Caco-2 (cell line): ENCODE measurements at places on chromosomes 6 and 20.

DNA sequence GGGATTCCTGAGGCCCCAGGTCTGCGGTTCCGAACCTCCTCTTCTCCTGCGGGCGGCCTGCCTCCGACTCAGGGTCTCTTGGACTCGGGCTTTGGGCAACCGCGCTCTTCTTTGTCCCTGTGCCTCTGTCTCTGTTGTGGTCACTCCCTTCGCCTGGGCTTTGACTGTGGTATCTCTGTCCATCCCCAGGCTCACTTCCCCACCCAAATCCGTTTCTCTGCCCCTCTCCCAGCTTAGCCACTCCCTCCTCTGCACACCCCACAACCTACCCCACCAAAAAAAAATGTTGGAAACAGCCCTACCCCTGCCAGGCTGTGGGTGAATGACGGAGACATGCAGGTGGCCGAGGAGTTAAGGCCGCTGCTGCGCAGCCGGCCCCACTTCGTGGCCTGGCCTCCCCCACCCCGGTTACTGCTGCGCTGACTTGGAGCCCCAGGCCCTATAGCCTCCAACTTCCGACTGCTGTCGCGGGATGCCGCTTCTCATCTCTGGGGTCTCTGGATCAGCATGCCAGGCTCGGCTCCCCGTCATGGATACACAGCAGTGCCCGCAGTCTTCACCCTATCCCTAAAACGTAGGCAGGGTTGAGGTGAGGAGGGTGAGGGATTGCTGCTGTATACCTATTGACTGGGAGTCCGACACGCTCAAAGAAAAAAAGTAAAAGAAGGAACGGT lies 2.7 kb upstream of the MAFB start:
- no peak for DNase-seq

DNA sequence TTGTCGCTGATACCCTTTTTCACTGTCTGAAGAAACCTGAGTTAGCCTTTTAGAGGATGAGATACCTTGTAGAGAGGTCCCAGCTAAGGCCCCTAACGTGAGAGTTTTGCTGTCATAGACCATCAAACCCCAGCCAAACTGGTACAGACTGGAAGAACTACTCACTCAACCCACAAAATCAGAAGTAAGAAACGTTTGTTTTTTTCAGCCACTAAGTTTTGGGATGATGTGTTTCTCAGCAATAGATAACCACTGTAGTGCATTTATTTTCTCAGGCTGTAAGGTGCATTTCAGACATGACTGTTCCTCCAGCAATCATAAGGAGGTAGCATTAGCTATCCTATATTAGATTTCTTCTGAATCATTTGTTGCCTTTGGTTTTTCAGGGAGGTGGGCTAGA lies 407.3 kb upstream of the FLRT3 start:
- DNase-seq = no peak

- no peak for DNase-seq
Measured at GRCh38 chr20:3697588-3698305, 14.7 kb downstream of the SIGLEC1 start.

DNA sequence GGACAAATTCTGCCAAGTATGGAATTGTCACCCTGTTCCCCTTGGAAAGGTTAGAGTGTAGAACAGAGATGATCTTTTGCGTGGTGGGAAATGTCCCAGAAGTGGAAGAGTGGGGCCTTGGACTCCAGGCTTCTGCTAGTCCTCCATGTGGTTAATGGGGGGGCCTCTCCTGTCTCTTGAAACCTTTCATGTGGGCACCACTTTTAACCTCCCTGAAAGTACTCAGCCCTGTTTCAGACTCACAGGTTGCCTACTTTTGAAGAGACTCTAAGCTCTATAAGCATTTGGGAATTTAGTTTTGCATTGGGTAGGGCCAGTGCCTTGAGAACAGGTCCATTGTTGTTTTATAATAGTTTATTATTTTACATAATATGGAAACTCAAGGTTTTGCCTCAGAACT lies 17.5 kb downstream of the RREB1 start:
- DNase-seq = no peak

GRCh38 chr6:22027040-22027725 lies 269.7 kb downstream of the PRL start:
- no peak for DNase-seq

- no peak for DNase-seq
Measured at GRCh38 chr20:2312876-2313275, 17.1 kb downstream of the TGM3 start.

DNA sequence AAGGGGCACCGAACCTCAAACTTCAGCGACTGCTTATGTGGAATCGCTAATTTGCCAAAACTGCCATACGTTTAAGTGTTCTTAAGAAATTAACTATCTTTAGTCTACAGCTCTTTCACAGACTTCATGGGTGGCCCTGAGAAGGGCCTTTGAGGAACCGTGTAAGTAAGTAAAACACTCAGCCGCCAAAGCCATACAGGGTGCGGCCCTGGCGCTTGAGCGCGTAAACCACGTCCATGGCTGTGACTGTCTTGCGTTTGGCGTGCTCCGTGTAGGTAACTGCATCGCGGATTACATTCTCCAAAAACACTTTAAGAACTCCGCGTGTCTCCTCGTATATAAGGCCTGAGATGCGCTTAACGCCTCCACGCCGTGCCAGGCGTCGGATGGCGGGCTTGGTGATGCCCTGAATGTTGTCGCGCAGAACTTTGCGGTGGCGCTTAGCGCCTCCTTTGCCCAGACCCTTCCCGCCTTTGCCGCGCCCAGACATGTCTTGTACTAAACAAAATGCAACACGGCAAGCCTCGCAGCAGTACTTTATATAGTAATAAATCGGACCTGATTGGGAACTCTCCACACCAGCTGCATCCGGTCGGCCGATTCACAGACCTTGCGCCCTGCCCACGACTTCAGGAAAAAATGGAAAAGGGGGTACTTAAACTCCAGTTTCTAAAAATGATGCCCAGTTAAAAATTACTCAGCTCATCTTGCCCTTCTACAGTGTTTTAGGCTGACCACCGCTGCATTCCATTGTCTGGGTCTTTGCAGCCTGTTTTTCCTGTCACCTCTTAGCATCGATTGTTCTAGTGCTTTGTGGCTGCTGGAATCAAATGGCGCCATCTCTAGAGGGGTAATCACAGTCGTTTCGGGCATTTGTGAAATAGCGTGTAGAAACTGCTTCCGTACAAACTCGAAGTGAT lies 38.9 kb downstream of the OR2B2 start:
- DNase-seq = no peak

DNA sequence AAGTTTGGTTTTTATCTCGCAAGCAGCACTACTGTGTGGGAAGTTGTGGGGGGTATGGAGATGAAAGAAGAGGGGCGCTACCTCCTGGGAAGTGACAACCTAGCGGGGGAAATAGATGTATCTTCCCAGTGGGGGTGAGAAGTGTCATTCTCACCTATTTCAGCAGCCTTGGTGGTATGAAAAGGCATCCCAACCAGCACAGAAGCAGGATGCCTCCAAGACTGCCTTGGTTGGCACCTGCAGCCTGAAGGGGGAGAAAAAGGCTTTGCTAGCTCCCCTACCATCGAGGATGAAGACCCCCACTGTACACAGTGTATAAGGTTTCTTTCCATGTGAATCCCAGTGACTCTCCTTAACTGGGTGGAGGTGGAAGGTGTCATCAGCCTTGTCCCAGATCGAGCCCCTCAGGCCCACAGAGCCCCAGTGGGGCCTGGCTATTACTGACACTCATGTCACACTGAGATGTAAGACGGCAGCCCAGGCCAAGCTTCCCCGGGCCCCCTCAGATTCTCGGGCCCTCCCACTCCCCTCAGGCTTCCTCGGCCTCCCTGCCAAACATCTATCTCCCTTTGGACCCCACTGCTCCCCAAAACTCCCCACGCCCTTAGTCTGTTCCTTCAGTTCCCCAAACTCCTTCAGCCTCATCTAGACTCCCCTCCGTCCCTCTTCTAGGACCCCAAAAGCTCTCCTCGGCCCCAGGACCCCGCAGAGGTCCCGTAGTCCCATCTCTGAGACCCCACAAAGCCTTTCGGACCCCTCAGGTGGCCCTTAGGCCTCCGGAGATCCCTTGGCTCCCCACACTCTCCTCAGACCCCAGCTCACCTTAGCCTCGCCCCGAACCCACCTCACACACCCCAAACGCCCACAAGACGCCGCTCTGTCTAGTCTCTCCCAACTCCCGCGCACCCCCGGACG lies 688 bp downstream of the COMMD7 start:
- no peak for DNase-seq

- no peak for DNase-seq
Measured at GRCh38 chr6:108699290-108700041, 138.7 kb downstream of the FOXO3 start.

DNA sequence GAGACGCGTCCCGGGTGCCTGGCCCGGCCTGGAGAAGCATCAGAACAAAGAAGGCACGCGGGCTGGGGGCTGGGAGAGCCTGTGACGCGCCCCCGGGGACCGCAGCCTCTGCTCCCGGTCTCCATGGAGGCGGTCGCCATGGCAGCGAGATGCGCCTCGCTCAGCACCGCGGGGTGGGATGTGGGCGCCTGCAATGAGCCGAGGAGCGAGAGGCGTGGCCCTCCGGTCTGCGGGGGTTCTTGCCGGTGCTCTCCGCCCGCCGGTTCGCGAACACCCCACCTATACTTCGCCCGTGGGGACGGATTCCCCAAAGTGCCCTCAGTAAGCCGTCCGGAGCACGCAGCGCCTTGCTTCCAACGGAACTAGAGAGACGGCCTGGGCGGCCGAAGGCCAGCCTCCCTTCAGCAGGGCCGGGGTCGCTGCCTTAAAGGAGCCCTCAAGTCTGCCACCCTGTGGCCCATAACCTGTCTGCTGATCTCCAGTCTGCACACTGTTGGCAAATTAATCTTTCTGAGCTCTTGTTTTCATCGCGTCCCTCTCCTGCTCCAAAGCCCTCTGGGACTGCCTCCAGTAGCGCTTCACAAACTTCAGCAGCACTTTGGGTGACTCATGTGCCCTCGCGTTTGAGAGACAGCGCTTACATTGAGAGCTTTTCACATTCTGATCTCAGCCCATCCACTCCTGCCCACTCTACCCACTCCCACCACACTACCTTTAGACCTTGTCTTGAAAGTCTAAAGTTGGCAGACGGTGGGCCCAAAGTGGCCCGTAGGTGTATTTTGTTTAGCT lies 983 bp upstream of the ADISSP start:
- peak; percentile 89 for DNase-seq

DNA sequence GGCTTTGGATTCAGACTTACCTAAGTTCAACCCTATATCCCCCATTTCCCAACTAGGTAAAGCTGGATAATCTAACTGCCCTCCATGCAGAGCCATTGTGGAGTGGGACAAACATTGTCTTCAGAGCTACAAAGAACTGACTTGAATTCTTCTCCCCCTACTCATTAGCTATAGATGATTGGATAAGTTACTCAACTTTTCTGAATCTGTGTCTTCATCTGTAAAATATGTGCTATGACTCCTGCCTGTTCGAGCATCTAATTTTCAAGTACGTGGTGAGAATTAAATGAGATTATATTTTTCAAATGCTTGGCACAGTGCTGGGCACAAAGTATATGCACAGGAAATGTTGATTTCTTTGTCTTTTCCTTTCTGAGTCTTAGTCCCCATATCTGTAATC lies 240.3 kb upstream of the TCF21 start:
- no peak for DNase-seq

DNA sequence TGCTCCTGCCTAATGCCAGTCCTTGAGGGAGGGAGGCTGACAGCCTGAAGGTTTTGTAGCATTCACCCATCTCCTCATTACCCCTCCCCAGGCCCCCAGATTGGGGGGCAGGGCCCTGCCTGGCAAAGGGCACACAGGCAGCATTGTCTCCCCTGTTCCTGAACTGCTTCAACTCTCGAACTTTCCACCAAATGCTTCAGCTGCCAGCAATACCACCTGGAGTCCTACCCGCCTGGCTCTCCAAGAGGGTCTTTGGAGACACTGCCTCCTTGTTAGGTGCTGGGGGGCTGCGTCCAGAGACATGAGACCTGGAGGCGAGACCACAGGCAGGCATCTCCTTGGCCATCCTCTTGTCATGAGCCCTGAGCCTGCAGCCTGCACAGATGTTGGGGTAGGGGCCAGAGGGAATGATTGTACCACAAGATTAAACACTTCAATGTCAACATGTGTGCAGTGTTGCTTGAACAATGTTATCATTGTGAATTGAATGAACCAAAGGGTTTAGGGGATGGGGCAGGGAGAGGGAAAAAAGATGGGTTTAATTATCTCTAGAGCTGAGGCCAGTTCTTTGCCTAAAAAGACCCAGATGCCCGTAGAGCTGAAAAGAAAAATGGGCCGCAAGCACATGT lies 25.0 kb downstream of the BMP7 start:
- DNase-seq = no peak

GRCh38 chr6:82085701-82086100 lies 161.8 kb downstream of the IBTK start:
- no peak for DNase-seq

DNA sequence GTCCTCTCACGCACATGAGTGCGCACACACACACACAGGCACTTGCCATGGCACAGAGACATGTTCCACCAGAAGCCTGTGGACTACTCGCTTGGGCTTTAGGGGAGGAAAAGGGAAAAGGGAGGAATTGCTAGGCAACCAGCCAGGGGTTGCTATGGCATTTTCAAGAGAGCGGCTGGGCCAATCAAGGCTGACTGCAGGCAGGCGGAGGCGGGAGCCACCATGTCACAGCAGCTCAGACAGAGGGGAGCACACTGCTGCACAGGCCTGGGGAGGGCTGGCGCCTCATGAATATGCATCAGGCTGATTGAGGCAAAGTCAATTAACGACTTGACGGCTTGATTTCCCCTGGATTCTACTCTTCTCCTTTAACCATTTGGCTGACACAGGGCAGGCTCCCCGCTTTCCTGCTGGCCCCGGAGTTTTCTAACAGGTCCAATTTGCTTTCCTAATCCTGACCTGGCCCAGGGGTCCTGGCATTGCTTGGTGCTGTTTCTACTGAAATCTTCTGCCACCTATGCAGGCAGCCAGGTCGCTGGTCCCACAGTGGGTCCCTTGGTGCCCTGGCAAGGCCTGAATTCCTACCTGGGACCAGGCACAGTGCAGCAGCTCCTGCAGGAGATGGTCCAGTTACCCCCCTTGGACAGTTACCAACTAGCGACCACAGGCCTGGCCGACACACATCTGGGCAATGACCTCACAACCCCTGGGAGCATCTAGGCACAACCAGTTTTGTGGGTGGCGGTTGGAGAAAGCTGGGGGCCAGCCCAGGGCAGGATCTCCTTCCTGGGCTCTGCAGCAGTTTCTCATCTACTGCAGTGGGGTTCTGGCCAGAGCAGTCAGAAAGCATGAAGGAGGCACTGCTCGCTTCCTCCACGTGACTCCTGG lies 52.1 kb downstream of the YTHDF1 start:
- no peak for DNase-seq

DNA sequence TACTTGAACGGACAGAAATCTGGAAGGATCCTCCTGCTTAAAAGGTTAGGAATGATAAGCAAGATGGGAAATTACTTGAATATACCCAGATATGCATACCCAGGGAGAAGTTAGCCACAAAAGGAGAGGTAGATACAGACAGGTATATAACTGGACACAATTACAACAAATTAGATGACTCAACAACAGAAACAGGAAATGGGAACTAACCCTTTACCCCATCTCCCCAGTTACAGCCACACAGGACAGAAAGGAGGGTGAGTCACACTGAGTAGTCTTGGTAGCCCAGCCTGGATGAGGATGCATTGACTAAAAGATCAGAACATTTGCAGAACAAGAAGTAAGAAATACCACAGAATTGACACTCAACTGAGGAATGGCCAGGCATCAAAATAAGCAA lies 61.2 kb downstream of the C6orf52 start:
- no peak for DNase-seq
